ENCODE measurements at places on chromosomes 13 and 19.

DNA sequence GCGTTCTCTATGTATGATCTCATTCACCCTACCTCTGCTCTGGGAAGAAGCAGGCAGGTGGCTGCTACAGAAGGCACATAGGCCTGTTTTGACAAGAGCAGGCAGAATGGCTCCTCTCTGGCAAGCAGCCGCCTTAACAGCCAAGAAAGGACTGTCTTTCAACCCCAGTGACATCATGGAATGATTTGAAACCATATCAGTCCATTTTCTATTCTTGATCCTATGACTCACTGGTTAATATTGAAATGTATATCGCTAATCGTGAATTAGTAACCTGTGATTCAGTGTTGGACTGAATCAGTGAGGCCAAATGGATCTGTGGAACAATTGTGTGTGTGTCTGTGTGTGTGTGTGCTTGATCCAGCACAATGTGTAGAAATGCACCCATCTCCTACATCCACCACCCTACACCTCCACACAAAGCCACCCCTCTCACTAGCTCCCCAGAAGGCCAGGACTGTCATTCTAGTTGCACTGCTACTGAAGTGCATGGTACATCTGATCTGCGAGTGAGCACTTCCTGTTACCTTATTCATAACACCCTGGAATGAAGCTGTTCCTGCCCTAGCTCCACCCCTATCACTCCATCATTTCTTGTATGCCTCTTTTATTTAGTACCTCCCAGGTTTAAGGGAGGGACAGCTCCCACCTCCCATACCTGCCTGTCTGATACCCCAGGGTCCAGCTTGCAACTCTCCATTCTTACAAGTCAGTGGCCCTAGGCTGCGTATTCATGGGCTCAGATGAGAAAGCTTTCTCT, 460.0 kb downstream of the FOXO1 start:
- no peak for DNase-seq

DNA sequence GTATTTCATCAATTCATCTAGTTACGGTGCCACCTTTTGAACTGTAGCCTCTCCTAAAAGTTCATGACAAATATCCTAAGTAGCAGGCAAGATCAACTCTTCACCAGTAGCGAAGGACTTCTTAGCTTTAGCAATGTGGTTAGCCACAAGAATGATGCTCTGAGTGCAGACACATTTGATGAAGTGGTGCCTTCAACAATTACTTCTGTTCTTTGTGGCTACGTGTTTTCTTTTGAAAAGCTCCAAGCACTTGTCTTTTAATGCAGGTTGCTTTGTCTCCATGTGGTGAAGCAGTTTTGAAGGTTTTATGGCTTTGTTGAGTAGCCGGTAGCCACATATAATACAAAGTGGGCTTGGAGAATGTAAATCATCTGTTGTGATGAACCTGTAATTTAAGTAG, 194.7 kb downstream of the B3GLCT start:
- DNase-seq = no peak

GRCh38 chr13:110503037-110503901, 58.3 kb downstream of the RAB20 start:
- DNase-seq = no peak

DNA sequence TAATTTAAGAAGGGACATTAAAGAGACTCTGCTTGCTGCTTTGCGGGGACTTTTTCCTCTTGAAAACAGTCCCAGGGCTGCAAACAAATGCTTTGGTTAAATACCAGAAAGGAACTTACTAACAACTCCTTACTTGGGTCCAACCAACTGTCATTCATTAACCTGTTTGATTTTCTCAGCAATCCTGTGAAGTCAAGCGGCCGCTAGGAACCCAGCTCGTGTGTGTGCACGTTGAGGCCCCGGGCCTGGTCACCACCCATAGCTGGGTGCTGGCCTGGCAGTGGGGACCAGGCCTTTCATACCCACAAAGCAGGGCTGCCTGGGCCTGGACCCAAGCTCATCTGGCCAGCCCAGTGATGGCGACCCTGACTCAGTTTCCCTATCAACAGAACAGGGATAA, 50.7 kb downstream of the C1QTNF9 start:
- DNase-seq = no peak

- DNase-seq = no peak
Measured at GRCh38 chr19:35996777-35997176, 1.8 kb downstream of the SDHAF1 start.

GRCh38 chr13:109485136-109485794, 301.1 kb downstream of the IRS2 start:
- no peak for DNase-seq

DNA sequence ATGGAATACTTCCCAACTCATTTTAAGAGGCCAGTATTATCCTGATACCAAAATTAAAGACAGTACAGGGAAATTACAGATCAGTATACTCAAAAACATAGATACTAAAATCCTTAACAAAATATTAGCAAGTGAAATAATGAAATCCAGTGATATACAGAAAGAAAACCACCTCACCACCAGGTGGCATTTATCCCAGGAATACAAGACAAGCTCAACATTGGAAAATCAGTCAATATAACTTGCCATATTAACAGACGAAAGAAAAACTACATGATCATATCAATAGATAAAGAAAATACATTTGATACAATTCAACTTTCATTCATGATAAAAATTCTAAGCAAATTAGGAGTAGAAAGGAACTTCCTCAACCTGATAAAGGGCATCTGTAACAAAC, 6.7 kb upstream of the GNA15 start:
- no peak for DNase-seq

- DNase-seq = no peak
Measured at GRCh38 chr13:58461217-58461616, 829.7 kb downstream of the PCDH17 start.

GRCh38 chr13:59534806-59535205, 628.9 kb downstream of the DIAPH3 start:
- no peak for DNase-seq

DNA sequence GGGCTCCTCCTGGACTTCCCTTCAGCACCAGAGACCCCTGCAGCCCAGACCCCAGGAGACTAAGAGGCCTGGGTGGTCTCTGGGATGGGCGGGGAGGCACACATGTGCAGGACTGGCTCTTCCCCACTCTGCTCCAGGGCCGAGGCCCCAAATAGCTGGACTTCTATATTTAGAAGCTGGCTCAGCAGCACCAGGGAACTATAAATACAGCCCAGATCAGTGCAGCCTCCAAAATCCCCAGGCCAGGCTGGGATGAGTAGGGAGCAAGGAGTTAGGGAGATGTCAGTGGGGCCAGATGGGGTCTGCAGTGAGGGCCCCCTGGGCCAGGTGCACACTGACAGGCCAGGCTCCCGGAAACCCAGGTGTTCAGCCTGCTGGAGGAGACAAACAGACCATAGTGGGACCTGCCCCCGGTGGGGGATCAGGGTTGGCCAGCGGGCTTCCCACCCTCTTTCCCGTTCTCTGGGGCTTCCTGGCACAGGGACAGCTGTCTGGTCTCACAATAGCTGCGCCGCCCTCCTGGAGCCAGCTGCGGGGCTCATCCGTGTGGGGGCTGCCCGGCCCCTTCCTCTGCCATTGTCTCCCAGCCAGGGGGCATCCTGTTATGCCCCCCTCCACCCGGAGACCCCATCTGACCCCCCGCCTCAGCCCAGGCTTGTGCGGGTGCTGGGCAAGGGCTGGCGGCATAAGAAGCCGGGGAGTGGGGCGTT, 5.5 kb upstream of the ADGRE5 start:
- no peak for DNase-seq

DNA sequence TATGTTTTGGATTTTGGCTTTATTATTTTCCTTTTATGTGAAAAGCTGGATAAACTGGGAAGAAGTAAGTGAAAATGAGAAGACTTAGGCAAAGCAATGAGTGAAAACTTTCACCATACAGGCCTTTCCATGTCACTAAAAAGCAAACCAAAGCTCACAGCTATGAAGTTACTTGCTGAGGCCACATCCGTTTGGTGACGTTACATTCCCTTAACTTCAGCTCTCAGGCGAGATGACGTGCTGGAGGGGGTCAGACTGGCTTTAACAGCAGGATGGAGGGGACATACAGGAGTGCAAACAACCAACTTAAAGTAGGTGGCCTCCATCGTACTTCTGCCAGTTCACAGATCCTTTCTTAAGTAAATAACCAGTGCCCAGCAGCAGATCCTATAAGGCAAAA, 522.3 kb downstream of the MYO16 start:
- DNase-seq = no peak

GRCh38 chr13:96575423-96576320, 418.6 kb downstream of the OXGR1 start:
- no peak for DNase-seq

DNA sequence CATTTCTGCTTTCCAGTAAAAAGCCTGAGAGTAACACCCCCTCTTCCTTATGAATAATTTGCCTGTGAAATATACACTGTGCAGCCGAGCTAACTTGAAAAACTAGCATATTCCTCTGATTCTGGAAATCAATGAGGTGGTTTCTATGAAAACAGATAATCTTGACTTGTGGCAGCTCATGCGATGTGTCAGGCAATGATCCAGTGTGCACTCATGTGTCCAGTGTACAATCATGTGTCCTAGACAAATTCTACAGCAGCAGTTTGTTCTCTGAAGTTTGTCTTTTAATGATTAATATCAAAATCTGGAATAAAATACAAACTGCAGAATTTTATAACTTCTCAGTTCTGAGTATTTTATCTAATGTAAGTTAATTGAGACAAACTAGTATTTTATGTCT, 2213.9 kb upstream of the PCDH20 start:
- DNase-seq = no peak

GRCh38 chr13:44044547-44045179, 165.0 kb downstream of the LACC1 start:
- DNase-seq = no peak

- DNase-seq = no peak
Measured at GRCh38 chr19:40571005-40571318, 5.7 kb upstream of the SHKBP1 start.

DNA sequence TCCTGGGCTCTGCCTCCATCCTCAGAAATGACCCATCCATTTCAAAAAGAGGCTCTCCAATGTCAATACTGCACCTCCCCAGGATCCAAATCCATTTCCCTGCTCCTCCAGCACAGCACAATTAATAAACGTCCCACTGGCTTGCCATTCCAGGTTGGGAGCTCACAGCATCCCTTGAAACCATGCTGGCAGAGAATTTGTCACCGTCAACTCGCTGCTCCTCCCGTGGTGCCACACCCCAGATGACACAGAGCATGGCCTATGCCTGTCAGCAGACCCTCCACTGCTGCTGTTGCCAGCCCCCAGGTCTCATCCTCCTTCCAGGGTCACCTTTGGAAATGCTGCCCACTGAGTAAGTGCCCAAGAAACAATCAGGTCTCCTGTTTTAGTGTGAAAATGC, 53.0 kb upstream of the UQCRFS1 start:
- DNase-seq = no peak

- no peak for DNase-seq
Measured at GRCh38 chr13:104750377-104750776, 1684.2 kb upstream of the SLC10A2 start.

DNA sequence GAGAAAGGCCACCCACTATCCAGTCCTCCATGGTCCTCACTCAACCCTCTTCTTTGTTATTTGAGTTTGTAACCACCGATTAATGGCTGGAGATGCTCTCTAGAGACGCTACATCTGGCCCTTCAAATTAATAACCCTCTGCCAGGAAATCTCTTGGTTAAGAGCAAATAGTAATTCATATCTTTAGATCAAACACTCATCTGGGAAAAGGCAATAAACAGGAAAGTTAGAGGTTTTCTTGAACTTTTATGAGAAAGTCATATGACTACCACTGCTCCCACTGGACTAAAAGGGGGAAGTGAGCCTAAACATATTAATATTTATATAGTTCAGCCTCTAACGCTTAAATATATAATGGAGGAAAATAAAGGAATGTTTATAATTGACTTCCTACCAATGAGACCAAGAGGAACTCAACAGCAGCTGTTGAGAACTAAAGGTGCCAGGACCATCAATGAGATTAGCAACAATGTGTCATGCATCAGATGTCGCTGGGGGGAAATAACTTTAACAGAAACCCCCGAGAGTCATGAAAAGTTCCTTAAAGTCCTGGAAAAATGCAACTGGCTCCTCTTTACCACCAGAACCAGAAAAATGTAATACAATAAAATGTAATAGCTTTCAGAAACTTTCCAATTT, 2.7 kb downstream of the TBC1D4 start:
- no peak for DNase-seq

DNA sequence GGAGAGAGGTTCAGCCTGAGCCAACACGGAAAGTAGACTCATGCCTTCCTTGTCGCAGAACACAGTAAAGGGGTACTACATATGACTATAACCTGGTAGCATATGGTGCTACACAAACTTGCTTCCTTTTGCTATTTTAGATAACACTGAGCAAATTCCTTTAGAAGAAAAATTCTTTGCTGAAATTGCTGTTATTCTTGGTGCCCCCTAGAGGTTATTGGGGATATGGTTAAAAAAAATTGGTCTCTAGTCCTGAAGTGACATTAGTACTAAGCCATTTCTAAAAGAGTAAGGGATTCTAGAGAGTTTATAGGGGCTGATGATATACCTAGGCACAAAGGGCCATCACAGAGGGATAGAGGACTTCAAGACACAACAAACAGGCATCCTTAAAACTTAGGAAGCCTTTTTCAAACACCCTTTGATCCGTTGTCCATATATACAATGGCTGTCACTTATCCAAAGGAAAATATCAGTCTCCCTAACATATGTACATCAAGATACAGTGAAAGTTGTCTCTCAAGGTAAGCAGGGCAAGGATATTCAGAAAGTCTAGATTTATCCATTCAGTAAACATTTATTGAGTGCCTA, 13.9 kb upstream of the HS6ST3 start:
- no peak for DNase-seq

DNA sequence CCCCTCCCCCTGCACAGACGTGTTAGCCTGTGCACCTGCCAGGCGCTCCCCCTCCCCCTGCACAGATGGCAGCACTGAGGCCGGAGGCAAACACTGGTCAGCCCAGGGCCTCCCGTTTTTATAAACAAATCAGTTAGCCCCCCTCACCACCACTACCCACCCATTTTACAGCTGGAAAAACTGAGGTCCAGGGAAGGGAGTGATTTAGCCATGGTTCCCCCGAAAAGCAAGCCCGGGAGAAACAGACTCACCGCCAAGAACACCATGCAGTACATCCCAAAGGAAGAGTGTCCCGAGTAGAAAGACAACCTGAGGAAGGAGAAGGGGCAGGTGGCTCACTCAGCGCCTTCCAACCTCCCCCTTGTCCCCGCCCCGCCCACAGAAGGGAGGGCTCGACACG, 8.7 kb downstream of the PLPP2 start:
- DNase-seq = no peak

GRCh38 chr13:93726173-93726957, 499.8 kb downstream of the GPC6 start:
- DNase-seq = no peak

- DNase-seq = no peak
Measured at GRCh38 chr13:76816394-76816793, 69.8 kb downstream of the KCTD12 start.

- DNase-seq = no peak
Measured at GRCh38 chr13:50916701-50917184, 7.2 kb downstream of the RNASEH2B start.
